Activated effector memory CD4-positive, alpha-beta T cell treated with Interleukin-2 at 50 U/mL for 16 hours (primary cell): ENCODE measurements at places on chromosomes 4 and X.

DNA sequence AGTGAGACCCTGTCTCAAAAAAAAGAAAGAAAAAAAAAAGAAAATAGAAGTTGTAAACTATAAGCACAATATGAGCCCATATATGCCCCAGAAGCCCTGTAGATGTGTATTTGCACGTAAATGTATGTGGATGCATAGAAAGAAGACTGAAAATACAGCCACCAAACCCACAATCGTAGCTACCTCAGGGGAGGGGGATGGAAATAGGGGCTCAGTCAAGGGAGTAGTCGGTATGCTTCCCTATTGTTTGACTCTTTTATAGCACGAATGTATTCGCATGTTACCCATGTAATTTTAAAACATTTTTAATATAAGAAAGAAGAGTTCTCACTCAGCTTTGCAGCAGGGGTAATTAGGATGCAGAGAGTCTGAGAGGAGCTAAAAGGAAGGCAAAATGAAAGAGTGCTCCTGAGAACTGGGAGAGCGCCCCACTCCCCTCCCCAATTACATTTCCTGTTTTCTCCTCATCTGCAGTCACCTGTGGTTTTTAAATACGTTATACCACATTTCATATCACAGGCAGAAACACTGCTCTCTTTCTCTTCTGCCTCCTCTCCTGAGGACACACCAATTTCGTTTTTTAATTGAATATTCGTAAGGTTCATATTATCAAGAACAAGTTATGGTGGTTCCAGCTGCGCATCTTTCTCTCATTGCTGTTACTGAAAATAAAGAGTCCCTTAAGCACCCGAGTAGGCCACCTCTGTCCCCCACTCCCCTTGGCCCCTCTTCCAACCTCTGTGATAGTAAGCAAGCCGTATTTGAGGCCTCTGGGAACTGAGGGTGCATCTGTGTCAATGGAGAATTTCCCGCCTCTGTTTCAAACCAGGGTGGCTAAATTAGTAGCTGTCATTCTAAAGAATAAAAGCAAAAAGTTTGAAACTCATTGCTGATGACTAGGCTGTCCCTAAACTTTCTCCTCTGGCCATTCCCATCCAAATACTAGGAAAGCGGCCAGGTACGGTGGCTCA, 10.7 kb downstream of the SEPTIN6 start:
- no peak for DNase-seq

DNA sequence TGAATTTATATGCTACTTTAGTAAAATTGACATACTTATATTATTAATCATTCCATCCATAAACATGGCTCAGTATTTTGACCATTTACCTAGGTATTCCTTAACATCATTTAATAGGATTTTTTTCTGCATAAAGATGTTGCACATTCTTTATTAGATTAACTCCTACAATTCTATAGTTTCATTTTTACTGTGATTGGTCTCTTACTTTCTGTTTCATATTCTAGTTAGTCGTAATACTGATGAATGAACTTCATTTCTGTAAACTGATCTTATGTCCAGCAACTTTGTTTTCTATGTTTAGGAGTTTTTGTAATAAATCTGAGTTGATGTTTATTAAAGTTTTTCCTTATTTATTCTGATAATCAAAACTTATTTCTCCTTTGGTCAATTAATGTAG, 278.2 kb upstream of the CXXC4 start:
- no peak for DNase-seq

DNA sequence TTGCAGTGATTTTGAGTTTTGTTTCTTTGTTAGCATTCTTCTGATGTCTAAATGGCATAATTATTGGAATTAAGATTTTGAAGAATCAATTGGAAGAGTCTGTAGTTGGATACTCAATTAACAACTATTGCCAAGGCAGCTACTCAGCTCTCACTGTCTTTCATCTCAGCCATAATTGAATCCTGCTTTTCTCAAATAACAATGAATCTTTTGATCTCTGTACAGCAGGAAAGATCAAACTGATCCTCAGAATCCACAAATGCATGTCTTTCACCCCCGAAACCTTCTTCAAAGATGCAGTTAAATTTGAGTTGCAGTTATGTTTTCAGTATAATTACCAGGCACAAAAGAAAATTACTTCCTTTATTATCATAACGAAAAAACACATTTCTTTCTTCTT, 86.2 kb downstream of the MAD2L1 start:
- DNase-seq = no peak

DNA sequence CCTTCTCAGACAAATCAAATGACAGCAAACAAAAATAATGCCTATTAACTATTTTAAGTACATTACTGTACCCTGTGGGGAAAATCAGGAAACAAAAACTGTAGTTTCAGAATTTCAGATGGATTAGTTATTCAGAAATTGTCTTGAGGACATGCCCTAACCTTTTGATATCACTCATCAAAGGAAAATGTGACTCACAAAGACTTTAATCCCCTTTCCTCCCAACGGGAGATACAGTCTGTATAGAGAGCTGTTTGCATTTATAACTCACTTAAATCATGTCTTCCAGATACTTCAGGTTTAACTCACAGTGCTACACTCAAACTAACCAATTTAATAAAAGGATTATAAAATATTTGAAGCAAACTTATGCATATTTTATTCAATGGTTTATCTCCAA, 304.0 kb downstream of the MAPK10 start:
- DNase-seq = no peak

DNA sequence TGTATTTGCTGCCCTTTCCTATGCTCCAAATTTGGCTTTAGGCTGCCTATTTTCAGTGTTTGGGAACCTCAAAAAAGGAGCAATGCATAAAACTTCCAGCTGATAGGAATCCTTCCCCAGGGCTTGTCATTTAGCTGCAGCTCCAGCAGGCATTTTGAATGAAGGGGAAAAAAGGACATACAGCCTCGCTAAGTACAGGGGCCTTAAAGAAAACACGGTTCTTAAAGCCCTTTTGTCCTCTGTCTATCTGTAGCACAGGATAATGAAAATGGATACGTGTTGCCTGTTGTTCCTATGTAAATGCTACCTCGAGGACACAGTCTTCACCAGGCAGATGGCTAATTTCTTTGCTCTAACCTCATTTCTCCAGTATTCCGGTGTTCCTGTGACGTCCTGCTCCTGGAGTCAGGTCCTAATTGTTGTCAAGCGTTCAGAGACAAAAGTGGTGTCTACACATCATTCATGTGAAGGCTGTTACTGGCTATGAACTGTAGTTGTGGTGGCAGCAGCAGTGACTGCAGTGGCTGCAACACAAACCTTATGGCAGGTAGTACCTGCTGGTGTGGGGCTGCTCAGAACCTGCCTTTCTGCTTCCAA, 117.4 kb downstream of the MGST2 start:
- no peak for DNase-seq

DNA sequence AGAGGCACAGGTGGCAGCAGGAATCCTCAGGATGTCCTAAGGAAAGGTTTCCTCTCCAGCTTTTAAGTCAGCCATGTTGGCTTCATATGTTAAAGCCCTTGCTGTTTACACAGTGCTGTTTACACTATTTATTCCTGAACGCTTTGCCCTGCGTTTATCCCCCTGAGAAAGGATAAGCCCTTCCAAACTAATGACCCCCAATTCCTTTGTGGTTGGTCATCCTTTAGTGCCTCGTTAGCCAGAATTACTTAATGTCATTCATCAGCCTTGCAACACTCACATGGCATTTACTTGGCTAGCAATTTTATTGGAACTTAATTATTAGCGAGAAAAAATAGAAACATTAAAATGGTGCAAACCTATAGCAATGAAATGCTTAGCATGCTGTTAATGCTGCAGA, 23.8 kb downstream of the VCX2 start:
- DNase-seq = no peak

GRCh38 chr4:48651914-48652313, 128.2 kb downstream of the FRYL start:
- no peak for DNase-seq

DNA sequence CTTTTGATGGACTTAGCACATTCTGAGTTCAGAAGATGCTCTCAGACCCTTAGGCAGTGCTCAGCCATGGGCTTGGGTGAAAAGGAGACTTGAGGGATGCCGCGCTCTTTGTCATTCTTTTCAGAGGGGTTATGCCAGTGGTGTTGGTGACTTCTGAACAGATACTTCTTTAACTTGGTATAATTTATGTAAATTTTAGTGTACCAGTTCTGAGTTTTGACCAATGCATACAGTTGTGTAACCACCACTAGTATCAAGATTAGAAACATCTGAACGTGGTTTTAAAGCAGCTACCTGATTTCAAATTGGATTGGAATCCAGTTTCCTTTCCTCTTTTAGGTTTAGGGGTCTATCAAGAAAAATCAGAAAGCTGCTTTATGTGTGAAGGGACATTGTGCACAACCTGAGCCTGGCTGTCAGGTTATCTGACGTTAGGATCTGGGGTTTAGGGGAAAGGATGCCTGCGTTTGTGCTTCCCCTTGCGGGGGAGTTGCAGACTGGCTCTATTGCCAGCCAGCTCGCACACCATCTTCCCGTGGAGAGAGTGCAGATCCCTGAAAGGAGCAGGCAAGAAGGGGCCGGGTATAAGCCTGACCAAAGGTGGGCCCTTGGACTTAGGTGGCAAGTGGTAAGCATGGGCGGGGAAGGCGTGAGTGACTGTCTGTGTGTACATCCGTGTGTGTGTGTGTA, 19.0 kb downstream of the SMS start:
- DNase-seq = no peak

DNA sequence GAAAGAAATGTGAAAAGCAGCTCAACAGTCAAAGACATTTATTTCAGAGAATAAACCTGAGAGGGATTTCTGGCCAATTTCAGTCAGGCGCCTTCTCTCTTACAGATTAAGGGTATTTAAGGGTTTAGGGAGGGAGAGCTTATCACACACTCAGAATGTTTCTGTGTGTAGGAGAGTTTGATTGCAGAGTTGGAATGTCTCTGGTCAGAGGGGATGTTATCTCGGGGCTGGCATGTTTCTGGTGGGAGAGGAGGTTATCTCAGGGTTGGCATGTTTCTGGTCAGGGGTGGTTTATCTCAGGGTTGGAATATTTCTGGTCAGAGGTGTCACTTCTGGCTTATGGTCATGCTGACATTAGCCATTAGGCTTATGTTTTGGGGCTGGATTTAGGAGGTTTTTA, 1920.5 kb upstream of the PCDH7 start:
- DNase-seq = no peak

DNA sequence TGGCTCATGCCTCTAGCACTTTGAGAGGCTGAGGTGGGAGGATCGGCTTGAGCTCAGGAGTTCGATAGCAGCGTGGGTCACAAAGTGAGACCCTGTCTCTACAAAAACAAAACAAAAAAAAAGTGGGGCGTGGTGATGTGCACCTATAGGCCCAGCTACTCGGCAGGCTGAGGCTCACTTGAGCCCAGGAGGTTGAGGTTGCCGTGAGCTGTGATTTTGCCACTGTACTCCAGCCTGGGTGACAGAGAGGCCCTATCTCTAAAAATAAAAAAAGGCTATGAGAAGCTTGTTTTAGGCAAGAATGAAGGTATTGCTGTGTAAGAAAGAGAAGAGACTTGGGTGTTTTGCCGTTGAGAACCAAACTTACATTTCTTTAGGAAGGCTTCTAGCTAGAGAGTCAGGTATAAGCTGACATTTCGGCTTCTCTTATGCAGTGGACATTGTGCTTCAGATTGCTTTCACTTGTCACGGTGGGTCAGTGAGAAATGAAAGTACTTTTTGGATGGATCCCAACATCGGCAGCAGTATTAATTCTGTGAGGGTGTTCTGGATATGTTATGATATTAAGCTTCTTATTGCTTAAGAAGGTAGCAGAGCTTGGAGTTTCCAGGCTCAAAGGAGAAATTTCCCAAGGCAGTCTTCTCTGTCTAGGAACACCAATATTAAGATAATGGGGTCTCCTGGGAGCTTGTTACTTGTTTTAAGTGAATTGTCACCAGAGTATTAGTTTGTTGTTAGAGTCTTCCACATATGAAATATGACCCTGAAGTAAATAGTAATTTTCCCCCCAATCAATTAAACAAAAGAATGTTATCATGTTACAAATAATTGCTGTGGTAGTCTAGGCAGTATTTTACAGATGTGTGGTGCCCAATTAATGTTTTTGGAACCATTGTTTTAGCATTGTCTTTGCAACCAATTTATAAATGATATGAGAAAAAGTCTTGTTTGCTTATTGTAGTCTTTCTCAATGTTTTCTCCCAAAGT, 17.6 kb downstream of the TMEM131L start:
- no peak for DNase-seq

GRCh38 chr4:155025762-155026457, 182.5 kb upstream of the NPY2R start:
- no peak for DNase-seq

- no peak for DNase-seq
Measured at GRCh38 chr4:101843054-101843453, 52.5 kb downstream of the BANK1 start.

DNA sequence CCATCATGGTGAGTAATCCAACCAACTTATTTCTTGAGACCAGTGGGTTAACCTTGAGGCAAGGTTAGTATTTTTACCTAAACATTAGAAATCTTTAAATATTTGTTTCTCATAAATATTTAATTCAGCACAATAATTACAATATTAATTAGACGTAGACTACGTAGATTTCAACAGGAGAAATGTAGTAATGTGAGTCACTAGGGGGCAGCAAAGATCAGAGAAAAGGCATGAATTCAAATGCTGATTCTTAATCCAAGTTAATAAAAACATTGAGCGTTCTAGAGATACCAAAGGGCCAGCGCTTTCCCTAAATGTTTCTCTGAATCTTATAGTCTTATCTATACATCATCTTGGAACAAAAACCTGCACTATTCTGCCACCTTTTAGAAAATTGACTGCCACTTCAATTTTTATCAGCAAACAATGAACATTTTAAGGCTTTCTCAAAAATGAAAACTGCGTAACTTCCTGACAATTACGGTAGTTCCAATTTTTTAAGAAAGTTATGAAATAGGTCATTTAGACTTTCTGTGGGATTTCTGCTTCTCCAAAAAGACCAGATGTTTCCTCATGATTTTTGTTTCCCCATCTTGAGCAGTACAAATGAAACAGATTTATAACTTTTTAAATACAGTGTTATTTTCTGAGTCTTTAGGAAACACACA, 180.7 kb downstream of the GASK1B start:
- no peak for DNase-seq

GRCh38 chr4:87327136-87327535, 4.5 kb upstream of the HSD17B13 start:
- DNase-seq = no peak

DNA sequence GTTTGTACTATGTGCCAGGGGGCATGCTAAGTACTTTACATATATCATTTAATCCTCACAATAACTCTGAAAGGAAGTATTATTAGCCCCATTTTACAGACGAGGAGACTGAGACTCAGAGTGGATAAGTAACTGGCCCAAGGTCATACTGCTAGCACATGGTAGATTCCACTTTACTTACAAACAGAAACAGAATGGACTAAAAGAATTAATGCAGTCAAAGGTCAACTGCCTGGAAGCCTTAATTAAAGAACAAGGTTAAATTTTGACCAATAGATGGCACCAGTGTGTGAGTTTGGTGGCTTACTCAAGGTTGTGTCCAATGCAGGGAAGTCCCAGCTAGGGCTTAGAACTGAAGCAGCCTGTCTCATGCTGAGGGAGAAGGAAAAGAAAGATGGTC, 4.7 kb downstream of the RIPPLY1 start:
- DNase-seq = no peak

GRCh38 chr4:152266831-152267480, 268.9 kb downstream of the FBXW7 start:
- no peak for DNase-seq
